ENCODE measurements at places on chromosomes 6 and 20.

DNA sequence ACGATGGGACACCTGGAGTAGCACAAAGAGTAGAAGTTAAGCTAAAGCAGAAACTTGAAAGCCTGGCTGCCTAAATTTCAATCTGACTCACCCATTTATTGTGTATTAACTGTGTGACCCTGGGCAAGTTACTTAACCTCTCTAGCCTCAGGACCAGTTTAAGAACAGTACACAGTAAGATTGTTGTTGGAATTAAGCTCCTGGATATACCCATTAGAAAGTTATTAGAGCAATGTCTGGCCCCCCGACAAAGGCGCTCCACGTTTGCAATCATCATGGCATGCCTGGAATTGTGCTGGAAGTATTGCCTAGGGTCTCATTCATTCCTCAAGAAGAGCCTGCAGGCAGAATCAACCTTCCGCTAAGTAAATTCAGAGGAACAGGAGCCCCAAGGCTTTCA lies 1.4 kb downstream of the SDC4 start:
- DNase-seq = no peak

GRCh38 chr6:104700371-104701185 lies 159.1 kb downstream of the HACE1 start:
- no peak for DNase-seq

GRCh38 chr6:32906539-32906938 lies 34.3 kb downstream of the HLA-DMB start:
- DNase-seq = no peak

DNA sequence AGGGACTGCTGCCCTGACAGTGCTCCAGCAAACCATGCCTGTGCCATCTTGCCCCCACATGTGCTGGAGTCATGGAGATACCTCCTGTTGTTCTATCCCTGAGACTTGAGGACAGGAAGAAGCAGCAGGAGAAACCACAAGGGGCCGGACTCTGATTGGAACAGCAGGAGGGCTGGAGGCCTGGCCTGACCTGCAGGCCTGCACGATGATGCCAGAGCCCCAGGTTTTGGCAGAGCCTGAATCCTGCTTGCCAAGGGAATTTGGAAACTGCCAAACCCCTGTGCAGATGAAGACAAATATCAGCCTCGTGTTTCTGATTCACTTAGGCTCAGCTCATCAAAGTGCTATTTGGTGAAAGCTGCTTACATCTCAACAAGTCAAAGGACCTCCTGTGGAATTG lies 177.6 kb downstream of the MAFB start:
- DNase-seq = no peak

DNA sequence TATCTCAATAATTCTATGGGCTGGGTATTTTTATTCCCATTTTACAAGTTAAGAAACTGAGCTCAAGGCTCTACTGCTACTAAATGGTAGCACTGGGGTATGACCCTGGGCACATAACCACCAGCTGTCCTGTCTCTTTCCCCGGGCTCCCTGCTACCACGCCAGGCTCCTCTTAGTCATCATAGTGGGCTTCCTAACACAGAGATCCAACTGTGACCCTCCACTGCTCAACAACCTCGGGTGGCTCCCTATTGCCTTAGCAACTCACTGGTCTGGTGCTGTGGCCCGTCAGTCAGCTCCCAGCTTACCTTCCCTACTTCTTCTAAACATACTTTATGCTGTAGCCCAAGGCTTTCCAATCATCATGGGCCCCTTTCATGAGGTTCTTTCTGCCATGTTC lies 4.5 kb downstream of the KIAA1755 start:
- DNase-seq = no peak

DNA sequence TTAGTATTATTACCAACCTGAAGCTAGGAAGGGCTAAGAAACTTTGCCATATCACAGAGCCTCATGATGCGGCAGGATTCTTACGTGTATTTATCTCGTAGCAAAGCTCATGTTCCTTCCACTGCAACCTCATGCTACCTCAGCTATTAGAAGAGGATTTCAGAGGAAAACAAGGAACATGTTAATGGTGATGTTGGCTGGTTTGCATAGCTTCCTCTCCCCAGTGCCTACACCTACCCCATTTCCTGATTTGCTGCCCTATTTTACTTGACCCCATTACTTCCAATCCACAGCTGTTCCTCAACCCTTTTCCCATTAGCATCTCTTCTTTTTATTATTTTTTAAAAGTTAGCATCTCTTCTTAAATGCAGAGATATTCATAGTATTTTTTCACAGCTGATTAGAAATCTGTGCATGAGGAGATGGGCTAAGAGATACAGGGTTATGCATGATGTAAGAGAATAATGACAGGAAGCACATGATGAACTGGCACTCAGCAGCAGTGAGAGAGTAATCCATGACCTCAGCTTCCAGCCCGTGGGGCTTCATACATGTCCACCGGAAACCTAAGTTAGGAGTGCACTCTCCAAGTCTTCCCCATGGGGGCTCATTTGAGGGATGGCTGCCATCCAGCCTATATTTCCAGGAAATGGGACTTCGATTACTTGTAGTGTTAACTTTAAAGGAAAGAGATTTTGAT lies 106.1 kb upstream of the ASF1A start:
- DNase-seq = no peak

- no peak for DNase-seq
These were observed 8.9 kb downstream of the FARS2 start for GRCh38 chr6:5270093-5270680.

DNA sequence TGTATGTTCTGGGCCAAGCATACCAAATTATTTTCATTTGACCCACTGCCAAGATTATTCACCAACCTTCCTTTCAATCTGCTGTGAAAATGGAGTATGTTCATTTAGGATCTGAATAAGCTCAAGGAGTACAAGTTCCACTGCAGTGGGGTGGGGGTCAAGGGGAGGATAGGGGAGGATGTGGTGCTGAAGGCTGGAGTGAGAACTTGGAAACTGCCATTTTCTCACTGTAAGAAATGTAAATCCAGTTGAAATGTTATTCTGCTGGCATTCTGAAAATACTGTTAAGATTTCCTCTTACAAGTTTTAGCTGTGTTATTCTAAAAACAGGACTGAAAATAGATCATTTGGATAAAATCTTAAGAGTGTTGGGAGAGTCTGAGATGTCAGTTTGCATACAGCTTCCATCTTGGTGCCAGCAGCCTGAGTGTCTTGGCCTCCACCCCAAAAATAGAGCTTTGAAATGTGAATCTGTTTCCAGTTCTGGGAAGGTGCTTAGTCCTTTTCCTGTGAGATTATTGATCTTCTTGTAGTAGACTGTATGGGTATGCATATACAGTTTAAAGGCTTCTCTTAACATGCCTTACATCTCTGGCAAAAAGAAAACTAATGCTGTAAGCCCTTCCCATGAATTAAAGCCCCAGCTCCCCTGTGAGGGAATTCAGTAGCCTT lies 84.3 kb downstream of the CTNNBL1 start:
- DNase-seq = no peak

DNA sequence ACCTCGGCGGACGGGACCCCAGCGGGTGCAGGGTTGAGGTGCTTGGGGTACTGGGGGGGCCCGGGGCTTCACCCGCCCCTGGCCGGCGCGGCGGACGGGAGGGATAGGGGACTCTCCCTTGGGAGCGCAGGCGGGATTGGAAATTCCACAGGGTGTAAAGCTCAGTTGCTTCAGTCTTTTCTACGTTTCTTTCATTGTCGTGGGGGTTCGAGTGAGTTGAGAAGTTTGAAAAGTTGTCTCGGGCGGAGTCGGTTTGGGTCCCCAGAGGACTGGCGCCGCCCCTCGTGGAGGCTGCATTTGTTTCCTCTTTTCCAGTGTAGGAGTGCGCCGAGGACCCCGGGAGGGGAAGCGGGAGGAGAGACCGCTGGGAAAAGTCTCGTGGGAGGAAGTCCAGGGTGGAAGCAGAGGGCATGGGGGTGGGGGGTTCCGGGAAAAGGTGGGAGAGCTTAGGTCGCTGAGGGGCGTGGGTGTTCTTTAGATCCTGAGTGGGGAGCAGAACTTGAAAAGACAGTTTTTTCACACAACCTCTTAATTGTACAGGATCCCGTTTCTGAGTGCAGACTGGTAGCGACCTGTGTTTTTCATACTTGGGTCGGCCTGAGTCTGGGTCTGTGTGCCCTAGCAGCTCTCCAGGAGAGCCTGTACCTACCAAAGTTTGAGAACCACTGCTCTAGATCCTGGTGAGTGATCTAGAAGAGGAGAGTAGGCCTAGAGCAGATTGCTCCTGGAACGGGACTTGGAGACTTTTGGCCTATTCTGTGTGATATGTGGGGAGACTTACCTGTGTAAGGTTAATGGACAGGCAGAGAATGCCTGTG lies 495 bp downstream of the FAM83B start:
- DNase-seq = no peak

- DNase-seq = no peak
These were observed 4.1 kb downstream of the NHLRC1 start for GRCh38 chr6:18118330-18118729.

DNA sequence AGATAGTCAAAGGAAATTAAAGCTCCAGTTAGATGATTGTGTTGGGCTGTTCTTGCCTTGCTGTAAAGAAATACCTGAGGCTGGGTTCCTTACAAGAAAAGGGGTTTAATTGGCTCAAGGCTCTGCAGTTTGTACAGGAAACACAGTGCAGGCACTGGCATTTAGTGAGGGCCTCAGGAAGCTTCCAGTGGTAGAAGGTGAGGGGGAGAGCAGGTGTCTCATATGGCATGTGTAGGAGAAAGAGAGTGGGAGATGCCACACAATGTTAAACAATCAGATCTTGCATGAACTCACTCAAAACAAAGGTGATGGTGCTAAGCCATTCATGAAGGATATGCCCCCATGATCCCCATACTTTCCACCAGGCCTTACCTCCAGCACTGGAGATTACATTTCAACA lies 493.5 kb upstream of the IMPG1 start:
- DNase-seq = no peak

- DNase-seq = peak; percentile 47
These were observed 1.4 kb upstream of the PRND start for GRCh38 chr20:4720041-4720976.

GRCh38 chr6:47524136-47524845 lies 46.7 kb downstream of the CD2AP start:
- DNase-seq = no peak
